ENCODE measurements at places on chromosomes 4 and X.

GRCh38 chr4:82954212-82954611 is 53.7 kb downstream of the THAP9 start:
- no peak for DNase-seq

- no peak for DNase-seq
These were observed 28.9 kb upstream of the APELA start for GRCh38 chr4:164847967-164848649.

GRCh38 chrX:489820-490219 is 103.1 kb upstream of the PPP2R3B start:
- DNase-seq, result no peak

DNA sequence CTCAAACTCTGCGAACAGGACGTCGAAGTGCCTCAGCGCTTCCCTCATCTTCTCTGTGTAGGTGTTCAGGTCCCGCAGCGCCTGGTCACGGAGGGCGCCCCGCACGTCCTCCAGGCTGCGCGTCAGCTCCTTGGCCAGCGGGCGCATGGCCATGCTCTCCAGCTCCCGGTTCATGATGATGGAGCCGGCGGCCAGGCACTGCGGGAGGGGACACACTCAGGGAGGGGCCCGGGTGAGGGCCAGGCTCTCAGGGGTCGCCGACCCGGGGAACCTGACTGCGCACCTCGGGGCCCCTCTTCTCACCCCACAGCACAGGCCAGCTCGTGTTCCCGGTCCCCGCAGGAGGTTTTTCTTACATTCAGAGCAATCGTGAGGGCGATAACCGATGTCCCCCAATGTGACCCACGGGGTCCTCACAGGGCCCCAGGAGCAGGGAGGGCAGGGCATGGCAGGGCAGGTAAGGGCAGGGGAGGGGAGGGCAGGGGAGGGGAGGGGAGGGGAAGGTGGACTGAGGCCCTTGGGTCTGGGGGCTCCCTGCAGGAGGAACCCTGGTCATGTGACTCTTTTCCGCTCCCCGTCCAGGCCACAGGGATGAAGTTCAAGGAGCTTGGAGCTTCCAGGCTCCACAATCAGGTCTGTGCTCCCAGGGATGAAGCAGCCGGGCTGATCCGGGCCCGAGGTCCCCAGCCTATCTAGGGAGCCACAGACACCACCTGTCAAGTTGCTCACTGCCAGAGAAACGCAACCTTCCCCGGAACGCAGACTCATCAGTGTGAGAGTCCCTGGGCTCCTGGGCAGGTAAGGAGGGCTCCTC is 77.8 kb upstream of the MXD4 start:
- DNase-seq, result no peak

DNA sequence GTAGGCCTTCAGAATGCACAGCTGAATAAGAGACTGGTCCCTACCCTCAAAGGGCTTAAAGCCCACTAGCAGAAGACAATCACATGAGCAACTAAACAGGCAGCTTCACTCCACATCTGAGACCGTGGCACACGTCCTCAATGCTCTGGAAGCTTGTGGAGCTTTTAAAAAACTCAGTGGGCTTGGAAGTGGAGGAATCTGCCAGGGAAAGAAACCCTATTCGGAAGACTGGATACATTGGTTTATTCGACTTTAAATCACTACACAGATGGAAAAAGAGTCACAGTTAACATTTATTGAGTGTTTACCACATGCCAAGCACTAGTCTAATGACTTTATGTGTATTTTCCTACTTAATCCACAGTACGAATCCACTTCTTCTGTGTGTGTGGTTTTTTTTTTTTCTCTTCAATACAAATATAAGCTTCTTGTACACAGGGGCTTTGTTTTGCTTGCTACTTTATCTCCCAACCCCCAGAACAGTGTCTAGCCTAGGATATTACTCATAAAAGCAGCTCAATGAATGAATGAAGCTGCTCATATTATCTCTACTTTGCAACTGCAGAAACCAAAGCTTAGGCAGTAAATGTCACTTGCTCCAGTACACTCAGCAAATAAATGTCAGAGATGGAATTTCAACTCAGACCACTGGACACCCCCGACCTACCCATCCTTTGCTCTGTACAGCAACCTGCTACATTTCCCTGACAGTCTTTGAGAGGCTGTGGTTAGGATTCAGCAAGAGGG is 137.7 kb downstream of the LDB2 start:
- DNase-seq, result no peak

DNA sequence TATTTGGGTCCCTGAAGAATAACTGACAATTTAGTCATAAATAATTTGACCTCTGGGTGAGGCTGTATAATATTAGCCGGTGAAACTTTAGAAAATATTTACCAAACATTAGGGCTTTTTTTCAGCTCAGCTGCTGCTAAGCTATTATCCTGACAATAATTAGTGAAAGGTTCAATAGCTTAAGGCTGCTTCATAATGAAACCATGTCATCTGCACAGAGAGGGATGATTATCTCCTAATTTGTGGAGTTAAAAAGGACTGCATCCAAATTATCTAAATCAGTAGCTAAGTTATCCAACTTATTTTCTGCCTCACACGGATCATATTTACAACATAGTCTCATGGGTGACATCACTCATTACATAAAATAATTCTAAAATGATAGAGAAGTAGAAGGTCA is 1249.8 kb downstream of the RAPGEF2 start:
- DNase-seq, result no peak

DNA sequence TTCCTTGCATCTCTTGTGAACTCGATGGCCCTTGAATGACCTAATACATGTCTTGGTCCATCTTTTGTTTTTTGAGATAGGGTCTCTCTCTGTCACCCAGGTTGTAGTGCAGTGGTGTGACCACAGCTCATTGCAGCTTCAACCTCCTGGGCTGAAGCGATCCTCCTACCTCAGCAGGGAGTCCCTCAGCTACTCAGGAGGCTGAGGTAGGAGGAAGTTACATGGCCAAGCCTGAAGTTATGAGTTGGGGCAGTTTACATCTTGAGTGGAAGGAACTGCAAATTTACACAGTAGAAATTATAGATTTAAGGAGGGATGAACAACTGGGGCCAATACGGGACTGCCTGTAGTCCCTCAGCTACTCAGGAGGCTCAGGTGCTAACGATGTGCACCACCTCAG is 97.2 kb upstream of the METTL14 start:
- no peak for DNase-seq

DNA sequence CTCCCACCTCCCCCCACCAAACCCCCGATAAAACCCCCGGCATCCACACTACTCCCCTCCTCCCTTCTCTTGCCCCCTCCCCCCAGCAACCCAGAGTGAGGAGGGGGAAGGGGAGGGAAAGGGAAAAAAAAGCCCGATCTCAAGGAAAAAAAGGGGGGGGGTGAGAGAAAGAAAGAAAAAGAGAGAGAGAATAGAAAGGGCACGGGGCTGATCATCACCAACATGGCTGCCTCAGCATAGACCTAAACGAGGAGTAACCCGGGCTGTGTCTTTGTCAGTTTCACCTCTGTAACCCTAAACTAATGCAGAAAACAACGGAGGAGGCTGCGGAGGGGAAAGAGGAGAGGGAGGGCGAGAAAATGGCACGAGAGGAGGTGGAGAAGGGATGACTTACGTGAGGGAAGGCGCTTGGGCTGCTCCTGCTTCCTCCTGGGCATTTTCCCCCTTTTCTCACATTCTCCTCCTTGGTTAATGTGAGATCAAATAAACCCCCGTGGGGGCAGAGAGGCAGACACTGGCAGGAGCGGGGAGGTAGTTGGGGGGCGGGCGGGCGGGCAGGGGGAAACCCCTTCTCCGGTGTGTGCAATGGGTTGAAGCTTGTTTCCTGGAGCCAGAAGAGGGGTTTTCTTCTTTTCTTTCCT is 532 bp downstream of the ZNF827 start:
- peak; percentile 19 for DNase-seq

DNA sequence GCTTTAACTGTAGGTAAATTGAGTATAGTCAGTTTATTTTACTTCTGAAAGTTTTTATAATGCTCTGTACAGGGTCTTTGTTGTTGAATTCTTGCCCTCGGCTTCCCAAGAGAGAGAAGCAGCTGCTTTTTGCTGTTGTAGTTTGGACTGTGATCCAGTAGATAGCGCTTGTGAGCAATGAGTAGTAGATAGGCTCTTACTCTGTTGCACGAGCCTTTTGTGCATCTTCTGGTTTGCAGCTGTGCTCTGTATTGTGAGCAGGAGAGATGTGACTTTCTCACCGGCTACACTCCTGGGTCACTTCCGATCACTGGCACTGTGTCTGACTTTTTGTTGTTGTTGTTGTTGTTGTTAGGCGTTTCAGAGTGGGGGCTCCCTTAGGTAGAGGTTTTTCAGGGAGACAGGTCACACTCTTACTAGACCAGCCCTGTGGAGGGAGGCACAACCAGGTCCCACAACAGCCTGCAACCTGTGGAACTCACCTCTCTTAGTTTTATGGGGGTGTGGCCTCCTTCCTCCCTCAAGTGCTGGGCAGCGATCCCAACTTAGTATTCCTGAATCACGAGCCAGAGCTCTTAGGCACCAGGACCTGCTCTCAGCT is 822.1 kb upstream of the GALNTL6 start:
- DNase-seq, result no peak

DNA sequence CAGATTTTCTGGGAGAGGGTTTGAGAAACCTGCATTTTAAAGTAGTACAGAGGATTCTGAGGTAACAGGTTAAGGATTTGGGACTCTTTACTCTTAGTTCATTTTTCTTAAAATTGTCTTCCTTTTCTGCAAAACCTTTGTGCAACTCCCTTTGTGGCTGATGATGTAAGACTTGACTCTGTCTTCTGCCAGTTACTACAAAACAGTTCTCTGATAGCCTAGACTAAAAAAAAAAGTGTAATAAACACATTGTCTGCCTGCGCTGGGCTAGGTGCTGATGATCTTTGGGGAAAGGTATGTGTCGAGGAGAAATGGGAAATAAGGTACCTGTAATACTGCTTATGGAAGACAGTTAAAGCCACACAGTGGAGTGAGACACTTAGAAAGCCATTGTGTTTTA is 28.7 kb downstream of the IL13RA1 start:
- DNase-seq, result no peak

GRCh38 chr4:1206299-1207156 is 34.1 kb upstream of the SPON2 start:
- DNase-seq, result no peak

- DNase-seq, result no peak
These were observed 108.1 kb downstream of the DHX15 start for GRCh38 chr4:24476282-24476681.

- no peak for DNase-seq
These were observed 120.3 kb downstream of the UNC5C start for GRCh38 chr4:95428291-95429070.

- DNase-seq, result no peak
These were observed 28.2 kb downstream of the FGFBP1 start for GRCh38 chr4:15910155-15910940.

- no peak for DNase-seq
These were observed 15.1 kb downstream of the SMS start for GRCh38 chrX:21955403-21956189.

GRCh38 chr4:109559625-109559982 is 442 bp upstream of the MCUB start:
- peak; percentile 28 for DNase-seq

DNA sequence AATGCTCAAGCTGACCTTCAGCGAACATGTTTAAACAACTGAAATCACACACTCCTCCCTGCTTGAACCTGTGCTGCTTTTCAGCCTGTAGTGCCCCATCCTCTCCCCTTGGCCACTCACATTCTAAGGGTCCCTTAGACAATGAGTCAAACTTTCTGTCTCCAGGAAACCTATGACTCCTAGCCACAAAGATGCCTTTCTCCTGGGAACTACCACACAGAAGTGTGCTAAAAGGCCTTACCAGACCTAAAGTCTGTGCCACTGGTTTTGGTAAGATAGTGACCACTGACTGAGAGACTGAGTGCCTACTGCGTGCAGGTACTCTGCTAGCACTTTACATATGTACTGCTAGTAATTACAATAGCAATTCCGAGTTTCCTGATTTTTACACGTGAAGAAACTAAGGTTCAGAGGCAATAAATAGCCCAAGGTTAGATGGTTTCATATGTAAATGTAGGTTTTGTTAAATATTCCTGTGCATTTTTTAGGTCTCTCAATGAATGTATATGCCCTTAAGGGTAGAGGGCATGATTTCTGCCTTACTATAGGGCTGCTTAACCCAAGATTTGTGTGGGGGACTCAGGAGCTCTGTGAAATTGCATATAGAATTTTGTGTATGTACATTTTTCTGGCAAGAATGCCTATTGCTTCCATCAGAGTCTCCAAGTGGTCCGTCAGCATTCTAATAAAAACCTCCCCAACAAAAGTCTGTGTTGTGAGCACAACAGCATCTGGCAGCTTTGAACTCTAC is 71.1 kb downstream of the NSG1 start:
- DNase-seq, result no peak

DNA sequence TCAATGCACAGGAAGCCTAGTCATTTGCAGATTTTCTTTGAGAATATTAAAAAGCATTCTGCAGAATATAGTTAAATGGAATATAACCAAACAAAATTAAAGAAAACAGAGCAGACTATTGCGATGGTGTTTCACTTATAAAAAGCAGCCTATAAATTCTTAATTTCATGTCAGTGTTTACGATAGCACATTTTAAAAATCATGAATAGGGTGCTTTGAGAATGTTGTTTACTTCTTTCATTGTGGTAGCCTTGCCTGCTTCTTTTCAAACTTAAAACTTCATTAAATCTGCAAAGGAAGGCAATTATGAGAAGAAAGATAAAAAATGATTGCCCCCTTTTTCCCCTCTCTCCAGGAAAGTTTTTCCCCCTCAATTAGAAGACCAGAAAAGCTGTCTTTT is 748.6 kb downstream of the CCSER1 start:
- no peak for DNase-seq

DNA sequence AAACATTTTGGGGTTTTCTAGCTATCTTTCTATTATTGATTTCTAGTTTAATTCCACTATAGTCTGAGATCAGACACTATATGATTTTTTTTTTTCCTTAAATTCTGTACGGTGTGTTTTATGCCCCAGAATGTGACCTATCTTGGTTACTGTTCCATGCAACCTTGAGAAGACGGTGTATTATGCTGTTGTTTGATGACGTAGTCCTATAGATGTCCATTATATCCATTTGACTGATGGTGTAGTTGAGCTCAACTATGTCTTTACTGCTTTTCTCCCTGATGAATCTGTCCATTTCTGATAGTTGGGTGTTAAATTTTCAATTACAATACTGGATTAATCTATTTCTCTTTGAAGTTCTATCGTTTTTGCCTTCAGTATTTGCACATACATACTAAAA is 212.5 kb downstream of the NDST4 start:
- DNase-seq, result no peak

GRCh38 chr4:136838607-136839006 is 693.7 kb downstream of the PCDH18 start:
- no peak for DNase-seq

- DNase-seq, result no peak
These were observed 286.7 kb upstream of the TENM3 start for GRCh38 chr4:181956512-181956911.

GRCh38 chr4:84914686-84915395 is 51.6 kb downstream of the WDFY3 start:
- no peak for DNase-seq
